ENCODE measurements at places on chromosomes 13 and 19. TPM values are rescaled to one million over a fixed set of nuclear protein-coding genes. Genes with fewer than 3 reads are reported as not detected.

The FLT3LG gene
- 0.61 TPM for total RNA-seq

The DMRTC2 gene
- total RNA-seq: not detected

The TEX101 gene
- total RNA-seq: not detected

The CIRBP gene
- 181 TPM for total RNA-seq

The F2RL3 gene
- 0.47 TPM for total RNA-seq

The TMC4 gene
- not detected for total RNA-seq

The SWSAP1 gene
- total RNA-seq: 2.4 TPM

The C5AR1 gene
- total RNA-seq: not detected

The ADGRE3 gene
- not detected for total RNA-seq

The ACER1 gene
- not detected for total RNA-seq

The IRGC gene
- not detected for total RNA-seq
